ENCODE measurements at places on chromosomes 7 and 10. TPM values are rescaled to one million over a fixed set of nuclear protein-coding genes. Genes with fewer than 3 reads are reported as not detected.

GRCh38 chr7:2201686-2202360 lies 30.9 kb downstream of the MAD1L1 start:
- DNase-seq: no peak

DNA sequence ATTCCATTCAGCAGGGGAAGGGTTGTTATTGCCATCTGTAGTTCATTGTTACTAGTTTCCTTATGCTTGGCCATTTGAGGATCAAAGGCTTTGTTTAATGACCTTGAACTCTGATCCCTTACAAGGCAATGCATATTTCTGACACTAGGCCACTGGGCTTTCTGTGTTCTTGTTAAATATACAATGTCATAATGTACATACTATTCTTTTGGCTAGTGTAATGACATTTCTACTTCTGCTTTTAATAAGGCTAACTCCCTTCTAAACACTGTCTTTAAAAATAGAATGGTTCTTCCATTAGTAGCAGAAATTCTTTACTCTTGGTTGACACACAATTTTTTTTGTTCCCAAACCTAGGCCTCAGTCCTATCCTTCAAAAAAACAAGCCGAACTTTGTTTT lies 86.6 kb downstream of the BBS9 start:
- DNase-seq: no peak

GRCh38 chr7:3733541-3734140 lies 432.6 kb downstream of the SDK1 start:
- DNase-seq: no peak

- DNase-seq: no peak
Measured at GRCh38 chr10:77308084-77308732, 329.4 kb downstream of the KCNMA1 start.

DNA sequence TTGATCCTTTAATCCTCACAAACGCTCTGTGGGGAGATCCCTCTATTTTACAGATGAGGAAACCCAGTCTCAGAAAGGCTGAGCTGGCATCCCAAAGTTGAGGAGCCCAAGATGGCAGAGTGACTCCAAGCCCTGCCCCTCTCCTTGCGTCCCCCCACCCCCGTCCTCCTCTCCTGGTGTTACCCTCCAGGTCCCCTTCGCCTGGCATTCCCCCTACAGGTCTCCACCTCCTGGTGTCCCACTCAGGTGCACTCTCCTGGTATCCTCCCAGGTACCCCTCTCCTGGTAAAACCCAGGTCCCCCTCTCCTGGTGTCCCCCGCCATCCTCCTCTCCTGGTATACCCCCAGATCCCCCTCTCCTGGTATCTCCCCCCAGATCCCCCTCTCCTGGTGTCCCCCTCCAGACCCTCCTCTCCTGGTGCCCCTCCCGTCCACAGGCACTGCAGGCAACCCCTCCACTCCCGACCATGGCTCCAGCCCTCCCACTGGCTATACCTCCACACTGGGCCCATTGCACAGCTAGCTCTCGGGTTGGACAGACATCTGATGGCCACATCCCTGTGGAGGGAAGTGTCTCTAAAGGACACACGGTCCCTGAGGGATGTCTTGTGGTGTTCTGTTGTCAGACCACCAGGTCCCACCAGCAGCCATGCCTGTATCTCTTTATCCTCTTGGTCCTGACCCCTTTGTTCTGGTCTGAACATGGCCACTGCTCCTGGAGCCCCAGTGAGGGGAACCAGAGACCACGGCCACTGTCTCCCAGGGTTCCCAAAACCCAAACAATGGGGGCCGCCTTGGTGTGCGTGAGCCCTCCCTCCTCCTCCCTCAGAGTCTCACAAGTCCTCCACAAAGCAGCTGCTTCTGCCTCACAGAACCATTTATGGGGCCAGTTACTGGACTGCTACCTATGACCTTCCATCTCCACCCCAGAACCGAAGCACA lies 37.2 kb downstream of the CALML3 start:
- DNase-seq: no peak

GRCh38 chr10:1266033-1266802 lies 210.0 kb downstream of the WDR37 start:
- DNase-seq: no peak

GRCh38 chr10:24790599-24790998 lies 66.9 kb upstream of the ARHGAP21 start:
- no peak for DNase-seq

DNA sequence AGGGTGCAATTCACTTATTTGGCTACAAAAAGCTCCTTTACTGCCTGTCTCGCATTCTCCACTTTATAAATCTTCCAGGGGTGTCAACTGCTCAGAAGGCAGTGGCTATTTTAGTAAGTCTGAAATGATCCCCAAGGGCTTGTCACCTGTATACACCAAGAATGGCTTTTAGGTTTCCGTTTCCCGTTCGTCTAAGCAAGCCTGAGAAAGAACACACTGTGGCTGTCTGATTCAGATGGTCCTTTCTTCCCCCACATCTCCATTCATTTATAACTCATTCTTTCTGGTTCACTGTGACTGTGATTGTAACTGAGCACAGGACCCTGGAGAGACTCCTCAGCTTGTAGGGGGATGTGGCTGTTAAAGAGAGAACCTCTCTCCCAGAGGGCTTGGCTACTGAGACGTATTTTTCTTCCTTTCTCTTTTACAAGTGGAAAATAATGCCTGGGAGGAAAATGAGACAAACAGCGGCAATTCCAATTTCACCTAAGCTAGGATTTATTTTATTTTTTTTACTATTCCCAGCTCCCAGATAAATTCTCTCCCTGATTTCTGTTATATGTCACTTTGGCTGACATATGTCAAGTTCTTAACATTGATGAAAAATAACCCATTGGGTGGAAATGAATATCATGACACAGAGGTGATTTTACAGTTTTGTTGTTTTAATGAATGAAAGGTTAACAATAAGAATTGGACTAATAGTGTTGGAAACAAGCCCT lies 129.3 kb downstream of the FAM107B start:
- DNase-seq: no peak

- DNase-seq: no peak
Measured at GRCh38 chr7:50733552-50733951, 49.1 kb downstream of the GRB10 start.

DNA sequence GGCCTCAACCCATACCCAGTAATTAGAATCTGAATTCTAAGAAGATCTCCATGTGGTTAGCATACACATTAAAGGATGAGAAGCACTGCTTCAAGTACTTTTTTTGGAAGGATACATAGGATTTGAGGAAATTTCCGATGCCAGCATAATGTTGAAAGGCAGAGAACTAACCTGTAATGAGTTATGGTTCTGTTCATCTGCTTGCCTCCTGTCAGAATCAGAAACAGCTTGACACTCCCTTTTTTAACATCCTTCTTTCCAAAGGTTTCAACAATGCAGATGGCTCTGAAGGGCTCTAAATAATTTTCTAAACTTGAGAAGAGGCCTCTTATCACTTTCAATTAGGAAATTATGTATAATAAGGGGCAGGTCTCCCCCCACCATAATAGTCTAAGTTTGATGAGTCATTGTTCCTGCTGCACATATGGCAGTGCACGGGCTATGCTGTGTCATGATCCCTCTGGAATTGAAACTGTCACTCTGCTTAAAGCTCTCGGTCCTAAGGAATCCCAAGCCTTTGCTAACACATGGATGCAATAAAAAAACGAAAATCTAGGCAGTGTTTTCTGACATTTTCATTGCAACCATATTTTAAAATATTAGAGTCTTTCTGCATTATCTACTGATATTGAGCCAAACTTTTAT lies 291.2 kb upstream of the FZD1 start:
- DNase-seq: no peak

GRCh38 chr7:19304086-19304485 lies 158.9 kb upstream of the FERD3L start:
- no peak for DNase-seq

DNA sequence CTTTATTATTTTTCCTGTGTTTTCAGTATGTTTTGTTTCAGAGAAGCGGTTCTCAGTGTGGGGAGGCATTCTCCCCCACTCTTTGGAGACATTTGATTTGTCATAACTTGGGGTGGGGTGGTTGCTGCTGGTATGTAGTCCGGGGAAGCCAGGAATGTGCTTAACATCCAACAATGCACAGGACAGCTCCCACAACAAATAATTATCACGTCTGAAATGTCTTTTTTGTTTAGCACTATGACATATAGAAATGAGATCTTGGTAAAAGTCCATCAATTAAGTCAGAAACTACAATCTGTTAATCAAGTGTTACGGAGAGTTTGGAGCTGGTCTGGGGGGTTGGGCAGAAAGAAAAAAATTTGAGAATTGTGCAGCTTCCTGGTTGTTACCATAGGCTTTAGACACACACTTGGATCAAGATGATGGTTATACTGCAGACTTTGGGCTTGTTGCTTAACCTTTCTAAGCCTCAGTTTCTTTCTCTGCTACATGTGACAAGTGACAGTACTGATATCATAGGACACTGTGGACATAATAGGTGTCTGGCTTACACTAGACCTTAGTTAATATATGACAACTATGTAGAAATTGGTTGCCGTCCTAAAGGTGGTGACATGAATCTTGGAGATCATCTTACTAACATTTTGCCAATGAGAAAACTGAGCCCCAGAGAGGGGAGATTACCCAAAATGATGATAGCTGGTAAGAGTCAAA lies 113.7 kb downstream of the LRMDA start:
- no peak for DNase-seq

Gene SAP25
- polyA plus RNA-seq: 1.6 TPM

Gene TMEM139
- polyA plus RNA-seq: 58.2 TPM

Gene GRID2IP
- polyA plus RNA-seq: 0.51 TPM

Gene GATA3
- 93.4 TPM for polyA plus RNA-seq

Gene MBLAC1
- 1.7 TPM for polyA plus RNA-seq

Gene PEX1
- 28.3 TPM for polyA plus RNA-seq

Gene MRC1
- polyA plus RNA-seq: 11.8 TPM

Gene RINT1
- 20.4 TPM for polyA plus RNA-seq

Gene ATXN7L1
- 13.7 TPM for polyA plus RNA-seq

Gene ADCYAP1R1
- 0.79 TPM for polyA plus RNA-seq

Measured in left renal cortex interstitium (tissue), 4 donors.